ENCODE measurements at places on chromosomes 5 and 9.

DNA sequence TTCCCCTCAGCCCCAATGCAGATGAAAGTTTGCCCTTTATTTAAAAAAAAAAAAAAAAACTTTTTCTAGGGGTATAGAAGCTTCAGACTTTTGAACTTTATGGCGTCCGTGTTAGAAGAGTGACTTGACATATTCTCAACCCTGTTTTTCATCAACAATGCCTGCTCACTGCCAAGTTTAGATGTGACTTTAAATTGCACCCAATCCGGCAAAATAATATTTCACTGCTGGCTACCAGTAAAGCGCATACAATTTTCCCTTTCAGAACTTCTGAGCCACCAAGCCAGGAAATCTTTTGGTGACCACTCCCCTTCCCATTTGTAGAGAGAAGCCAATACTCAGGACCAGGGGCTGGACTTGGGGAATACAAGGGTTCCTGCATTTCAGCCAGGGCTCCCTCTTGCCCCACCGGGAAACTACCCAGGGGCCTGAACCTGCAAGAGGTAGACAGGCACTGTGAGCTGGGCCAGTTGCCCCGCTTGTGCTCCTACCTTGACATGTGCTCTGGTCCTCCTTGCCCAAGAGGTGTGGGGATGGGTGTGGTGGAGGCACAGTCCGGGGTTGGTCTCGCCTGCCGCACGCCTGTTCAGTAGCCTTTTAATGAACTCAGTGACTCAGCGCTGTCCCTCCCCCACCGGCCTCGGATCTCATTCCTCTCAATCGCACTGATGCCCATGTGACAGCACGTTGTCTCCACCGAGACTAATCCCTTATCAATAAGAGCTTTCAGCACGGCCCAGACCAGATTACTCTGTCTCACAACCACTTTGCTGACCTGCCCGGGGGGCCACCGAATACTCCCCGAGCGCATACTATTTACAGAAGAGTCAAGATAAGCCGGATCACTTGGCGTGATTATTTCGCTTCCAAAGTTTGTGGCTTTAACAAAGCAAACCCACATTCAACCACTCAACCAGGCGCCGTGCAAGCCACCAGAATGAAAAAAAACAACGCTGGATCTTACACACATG, 226.4 kb downstream of the DCP2 start:
- no peak for DNase-seq

- DNase-seq: no peak
These were observed 110.0 kb downstream of the ROR2 start for GRCh38 chr9:91839926-91840465.

- DNase-seq: no peak
These were observed 27.4 kb upstream of the ENHO start for GRCh38 chr9:34550016-34550680.

DNA sequence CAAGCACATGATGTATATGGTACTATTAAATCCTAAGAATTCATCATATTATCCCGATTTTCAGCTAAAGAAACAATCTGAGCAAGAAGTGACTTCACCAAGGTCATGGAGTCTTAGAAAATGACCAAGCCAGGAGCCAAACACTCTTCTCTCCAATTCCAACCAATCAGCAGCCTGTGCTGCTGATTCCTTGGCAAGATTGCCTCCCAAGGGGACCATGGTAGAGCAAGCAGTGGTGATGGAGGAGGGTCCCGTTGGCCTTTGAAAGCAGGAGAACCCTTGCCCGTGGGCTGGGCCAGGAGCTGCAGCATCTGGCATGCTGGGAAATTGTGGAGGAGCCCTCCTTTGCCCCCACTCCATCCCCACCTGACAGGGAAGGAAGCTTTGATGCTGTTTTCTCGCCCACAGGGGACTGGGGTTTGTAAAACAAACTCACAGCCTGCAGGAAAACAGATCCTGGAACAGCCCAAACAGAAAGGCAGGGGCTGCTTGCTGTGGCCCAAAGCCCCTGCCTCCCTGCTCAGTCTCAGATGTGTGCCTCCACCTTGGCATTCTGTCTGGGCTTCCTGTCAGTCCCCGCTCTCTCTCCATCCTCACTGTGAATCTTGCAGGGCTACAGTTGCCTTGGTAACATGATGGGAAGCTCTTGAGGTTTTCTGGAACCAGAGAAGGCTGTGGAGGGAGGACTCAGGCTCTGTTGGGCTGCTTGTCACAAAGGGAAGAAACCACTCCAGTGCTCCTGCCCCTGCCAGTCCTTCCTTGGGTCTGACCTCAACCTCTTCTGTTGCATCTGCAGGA, 70.8 kb upstream of the HSPA9 start:
- no peak for DNase-seq

GRCh38 chr9:83024506-83025125, 38.3 kb downstream of the RASEF start:
- peak; percentile 56 for DNase-seq

DNA sequence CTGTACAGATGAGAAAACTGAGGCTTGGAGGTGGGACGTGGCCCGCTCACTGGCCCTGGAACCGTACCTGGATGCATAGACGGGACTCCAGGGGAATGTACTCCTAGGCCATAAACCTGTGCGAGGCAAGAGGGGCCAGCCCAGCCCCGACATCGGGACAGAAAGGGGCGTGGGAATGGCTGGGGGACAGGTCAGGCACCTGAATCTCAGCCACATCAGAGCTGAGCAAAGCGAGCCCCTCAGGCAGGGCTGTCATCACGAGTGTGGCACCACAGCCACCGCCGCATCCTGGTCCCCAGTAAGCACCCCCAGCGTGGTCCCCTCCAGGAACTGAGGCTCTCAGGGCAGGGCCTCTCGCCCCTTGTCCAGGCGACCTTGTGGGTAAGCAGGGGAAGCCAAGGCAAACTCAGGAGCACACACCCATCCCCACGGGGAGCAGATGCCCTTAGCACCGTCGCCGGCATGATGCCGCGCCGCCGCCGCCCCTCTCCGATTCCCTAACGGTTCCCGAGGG, 16.5 kb downstream of the NACC2 start:
- DNase-seq: no peak

DNA sequence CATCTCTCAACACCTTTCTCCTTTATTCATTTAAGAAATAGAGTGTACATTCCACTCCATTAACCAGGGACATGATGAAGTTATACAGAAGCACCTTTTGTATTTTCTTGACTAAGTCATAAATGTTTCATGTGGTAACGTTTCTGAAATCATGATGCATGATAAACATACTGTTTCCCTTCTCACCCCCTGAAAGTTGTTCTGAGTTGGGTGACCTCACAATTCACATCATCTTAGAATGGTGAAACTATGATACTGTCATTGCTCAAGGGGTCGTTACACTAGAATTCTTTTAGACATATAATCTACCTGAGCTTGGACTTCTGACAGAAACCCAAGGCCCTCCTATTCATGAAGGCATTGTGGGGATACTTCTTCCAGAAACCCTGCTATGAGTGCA, 37.8 kb upstream of the MIER3 start:
- DNase-seq: no peak

DNA sequence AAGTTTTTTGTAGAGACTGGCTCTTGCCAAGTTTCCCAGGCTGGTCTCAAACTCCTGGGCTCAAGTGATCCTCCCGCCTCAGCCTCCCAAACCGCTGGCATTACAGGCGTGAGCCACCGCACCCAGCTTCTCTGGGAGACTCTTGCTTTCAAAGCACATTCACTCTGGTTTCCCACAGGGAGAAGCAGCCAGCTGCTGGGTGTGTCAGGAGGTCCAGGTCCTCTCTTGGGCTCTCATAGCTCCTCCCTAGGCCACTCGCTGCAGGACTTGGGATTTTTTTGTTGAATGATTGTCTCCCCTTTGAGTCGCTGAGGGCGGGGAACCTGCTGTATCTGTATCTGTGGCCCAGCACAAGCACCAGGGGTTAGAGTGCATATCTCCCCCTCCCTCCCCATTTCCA, 68.4 kb upstream of the RAPGEF1 start:
- DNase-seq: no peak

DNA sequence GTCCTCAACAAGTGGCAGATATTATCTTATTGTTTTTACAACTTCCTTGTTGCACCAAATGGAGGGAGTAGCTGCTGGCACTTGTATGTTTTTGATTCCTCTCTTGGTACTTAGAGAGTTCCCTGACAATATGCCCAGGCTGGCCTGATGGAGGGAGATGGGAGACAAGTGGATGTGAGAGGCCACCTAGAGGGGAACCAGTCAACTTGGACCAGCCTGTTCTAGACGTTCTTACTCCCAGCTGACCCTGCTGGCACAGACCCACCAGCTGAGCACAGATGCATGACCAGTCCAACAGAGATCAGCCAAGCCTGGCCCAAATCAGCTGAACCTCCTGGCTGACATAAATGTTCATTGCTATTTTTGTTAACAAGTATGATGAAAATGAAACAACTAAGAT, 60.9 kb upstream of the GDNF start:
- peak; percentile 68 for DNase-seq

GRCh38 chr5:53613536-53613935, 53.1 kb downstream of the NDUFS4 start:
- no peak for DNase-seq

DNA sequence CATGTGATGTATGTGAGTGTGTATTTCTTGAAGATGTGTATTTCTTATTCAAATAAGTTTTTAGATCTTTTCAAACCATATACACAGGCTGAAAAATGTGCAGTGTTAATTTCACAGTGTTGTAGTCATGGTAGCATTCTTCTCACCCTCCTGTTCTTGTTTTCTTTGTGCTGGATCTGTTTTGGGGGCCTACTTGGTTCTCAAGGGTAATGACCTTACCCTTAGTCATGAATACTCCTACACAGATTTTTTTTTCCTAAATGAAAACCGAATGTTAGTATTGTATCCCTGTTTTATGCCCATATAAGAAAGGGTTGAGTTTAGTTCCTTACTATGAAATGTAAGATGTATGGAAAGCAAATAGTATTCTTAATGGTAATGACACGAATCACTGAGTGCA, 88.0 kb downstream of the SLC44A1 start:
- peak; percentile 46 for DNase-seq

GRCh38 chr5:34015120-34015822, 7.4 kb upstream of the AMACR start:
- no peak for DNase-seq

All from fibroblast of the aortic adventitia (primary cell).